ENCODE measurements at places on chromosomes 3 and 15.
A peak's percentile ranks its signal among the peaks of the same experiment; 100 is the strongest.

GRCh38 chr15:90019611-90020010 lies 18.5 kb downstream of the ZNF710 start:
- DNase-seq, result no peak

- no peak for DNase-seq
These were observed 94.3 kb upstream of the SGO1 start for GRCh38 chr3:20280257-20280656.

- DNase-seq, result no peak
These were observed 515.0 kb downstream of the FGF12 start for GRCh38 chr3:192212335-192212734.

DNA sequence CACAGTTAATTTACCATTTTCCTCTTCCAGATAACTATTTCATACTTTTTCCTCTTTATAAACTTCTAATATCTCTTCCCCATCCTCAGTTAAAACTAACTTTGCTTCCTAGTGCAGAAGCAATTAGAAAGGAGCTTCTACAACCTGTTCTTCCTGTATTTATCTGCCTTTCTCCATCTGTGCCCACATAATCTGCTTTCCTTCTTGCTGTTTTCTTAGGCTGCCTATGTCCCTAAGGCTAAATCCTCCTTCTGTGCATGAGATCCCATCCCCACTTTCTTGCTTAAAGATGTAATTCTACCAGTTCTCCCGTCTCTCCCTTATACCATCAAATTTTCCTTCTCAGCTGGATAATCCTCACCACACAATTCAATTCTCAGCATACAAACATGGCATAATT lies 28.3 kb upstream of the HGD start:
- no peak for DNase-seq

DNA sequence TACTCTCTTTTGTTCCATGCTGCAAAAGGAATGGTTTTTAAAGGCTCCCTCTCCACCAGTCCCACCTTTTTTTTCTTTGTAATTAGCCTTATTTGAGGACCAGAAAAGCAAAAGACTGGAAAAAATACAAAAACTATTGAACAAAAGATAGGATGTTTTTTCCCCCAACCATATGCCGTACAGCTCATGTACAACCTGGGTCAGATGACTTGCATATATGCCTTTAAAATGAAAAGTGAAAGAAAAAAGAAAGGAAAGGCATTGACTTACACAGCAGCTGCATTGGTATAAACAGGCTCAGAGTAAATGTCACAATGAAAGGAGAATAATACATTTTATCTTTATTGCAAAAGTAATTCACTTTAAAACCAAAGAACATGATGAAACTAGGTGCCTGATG lies 69.5 kb upstream of the CMC1 start:
- DNase-seq, result peak; percentile 7

DNA sequence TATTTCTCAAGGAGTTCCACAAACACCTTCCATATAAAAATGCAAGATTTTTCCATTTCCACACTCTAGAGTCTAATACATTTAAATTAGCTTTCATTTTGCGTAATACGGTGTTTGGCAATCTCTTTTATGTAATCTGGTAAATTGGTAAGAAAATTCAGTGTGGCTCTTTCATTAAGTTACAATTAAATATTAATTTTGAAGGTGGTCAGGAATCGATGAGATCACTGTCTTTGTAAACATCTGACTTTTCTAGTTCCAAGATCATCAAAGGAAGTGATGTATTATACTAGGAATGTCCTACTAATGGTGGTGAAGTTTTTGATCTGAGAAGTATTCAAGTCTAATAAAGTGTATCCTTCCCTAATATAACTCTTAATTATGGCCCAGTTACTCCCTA lies 1.1 kb upstream of the UTS2B start:
- no peak for DNase-seq
